Epithelial cell of esophagus (primary cell): ENCODE measurements at places on chromosomes 16 and 17.

GRCh38 chr17:75034236-75034908 lies 12.4 kb downstream of the ATP5PD start:
- DNase-seq: peak; percentile 88

GRCh38 chr17:62735044-62735651 lies 73.0 kb downstream of the MARCHF10 start:
- no peak for DNase-seq

GRCh38 chr17:51814521-51814920 lies 344.0 kb downstream of the CA10 start:
- DNase-seq: peak; percentile 13

- DNase-seq: no peak
Measured at GRCh38 chr16:79264237-79265109, 336.1 kb downstream of the MAF start.

DNA sequence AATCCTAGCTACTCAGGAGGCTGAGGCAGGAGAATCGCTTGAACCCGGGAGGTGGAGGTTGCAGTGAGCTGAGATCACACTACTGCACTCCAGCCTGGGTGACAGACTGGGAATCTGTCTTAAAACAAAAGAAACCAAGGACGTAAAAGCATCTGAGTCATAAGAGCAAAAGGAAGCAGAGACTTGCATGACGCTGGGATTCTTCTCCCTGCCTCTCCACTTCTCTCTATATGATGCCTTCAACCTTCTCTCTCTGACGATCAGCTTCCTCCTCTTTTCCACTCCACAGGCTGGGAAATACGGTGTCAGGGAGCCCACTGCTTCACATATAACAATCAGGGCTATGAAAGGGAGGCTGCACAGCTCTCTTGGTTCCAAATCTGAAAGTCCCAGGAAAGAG lies 43.2 kb upstream of the CCL1 start:
- DNase-seq: no peak

GRCh38 chr17:55149485-55149884 lies 115.3 kb upstream of the HLF start:
- no peak for DNase-seq

DNA sequence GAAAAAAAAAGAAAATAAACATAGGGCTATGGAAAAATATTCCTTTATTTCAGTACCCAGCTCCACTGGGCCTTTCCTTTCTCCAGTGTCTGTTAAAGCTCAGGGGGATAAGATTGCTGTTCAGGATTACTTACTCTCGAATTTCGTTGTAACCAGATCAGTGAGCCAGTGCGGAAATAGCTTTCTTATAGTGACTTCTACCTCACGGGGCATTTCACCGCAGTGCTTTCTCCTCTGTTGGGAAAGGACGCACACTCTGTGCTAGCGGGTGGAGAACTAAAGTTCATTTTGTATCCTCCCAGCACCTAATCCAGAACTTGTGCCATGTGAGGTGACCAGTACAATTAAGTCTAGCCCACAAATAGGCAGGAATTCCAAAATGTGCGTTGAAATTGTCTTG lies 38.3 kb downstream of the RPA1 start:
- no peak for DNase-seq

DNA sequence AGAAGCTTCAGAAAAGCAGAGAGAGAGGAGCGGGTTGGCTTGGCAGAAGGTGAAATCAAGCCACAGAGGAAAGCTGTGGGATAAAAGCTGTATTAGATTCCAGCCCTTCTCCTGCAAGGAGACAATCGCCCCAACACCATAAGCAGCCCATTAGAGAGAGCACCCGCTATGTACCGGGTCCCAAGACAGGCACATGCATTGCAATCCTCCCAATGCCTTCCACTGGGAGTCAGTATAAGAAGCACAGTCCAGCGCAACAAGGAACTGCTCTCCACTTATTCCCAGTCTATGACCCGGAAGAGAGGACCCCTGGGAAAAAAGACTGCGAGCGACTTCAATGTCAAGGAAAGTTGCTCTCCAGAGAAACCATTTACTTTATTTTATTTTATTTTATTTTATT lies 43.8 kb downstream of the NOG start:
- no peak for DNase-seq

- no peak for DNase-seq
Measured at GRCh38 chr17:8160741-8161221, 2.0 kb downstream of the VAMP2 start.

GRCh38 chr16:11144122-11144521 lies 111.9 kb downstream of the SOCS1 start:
- no peak for DNase-seq

DNA sequence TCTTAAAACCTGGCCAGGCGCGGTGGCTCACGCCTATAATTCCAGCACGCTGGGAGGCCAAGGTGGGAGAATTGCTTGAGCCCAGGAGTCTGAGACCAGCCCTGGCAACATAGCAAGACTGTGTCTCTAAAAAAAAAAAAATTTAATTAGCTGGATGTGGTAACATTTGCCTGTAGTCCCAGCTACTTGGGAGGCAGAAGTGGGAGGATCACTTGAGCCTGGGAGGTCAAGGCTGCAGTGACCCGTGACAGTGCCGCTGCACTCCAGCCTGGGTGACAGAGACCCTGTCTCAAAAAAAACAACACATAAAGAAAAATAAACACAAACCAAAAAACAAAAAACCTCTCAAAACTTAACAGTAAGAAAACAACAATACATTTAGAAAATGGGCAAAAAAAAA lies 106.3 kb downstream of the SMG6 start:
- DNase-seq: no peak

GRCh38 chr17:45430738-45431530 lies 1.7 kb downstream of the ARHGAP27 start:
- DNase-seq: peak; percentile 90

DNA sequence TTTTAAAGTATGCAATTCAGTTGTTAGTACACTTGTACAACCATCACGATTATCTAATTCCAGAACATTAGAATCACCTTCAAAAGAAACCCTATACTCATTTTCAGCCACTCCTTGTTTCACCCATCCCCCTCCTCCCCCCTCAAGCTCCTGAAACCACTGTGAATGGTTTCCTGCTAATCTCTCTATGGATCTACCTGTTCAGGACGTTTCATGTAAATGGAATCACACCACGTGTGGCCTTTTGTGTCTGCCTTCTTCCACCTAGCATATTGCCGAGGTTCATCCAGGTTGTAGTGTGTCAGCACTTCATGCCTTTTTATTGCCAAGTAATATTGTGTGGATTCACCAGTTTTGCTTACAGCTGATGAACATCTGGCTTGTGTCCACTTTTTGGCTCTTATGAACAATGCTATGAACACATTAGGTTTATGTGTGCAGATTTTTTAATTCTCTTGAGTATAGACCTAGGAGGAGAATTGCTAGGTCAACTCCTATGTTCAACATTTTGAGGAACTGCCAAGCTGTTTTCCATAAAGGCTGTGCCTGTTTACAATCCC lies 17.8 kb downstream of the EIF4A3 start:
- no peak for DNase-seq

DNA sequence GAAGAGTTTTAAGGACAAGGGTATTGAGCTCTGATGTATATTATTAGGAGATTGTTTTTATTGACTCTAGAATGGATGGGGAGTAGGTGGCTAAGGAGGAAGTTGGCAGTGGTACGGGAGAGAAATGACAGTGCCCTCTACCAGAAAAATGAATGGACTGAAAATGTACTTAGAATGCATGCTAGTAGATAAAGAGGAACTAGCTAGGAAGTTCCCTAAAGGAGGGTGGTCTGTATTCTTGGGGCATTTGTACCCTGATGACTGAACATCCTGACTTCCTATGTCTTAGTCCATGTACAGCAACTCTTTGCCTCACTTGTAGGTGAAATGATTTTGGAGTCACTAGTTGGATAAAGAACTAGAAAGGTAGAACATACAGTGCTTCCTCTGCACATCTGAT lies 581.5 kb upstream of the RBFOX1 start:
- no peak for DNase-seq

DNA sequence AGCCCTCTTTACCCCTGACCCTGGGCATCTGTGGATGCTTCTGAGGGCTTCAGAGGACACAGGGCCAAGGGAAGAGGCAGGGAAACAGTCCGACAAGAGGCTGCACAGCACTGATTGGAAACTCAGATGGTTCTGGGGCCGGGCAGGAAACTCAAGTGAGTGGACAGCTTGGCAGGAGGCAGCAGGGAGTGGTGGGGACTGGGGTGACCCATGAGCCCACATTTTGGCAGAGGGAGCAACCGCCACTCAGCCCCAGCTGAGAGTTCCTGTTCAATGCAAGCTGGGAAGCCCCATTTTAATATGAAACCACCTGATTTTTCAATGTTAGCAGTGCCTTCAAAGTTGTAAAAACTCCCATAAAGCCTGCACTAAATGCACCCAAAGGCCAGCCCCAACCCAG lies 1.5 kb upstream of the VASN start:
- DNase-seq: no peak

DNA sequence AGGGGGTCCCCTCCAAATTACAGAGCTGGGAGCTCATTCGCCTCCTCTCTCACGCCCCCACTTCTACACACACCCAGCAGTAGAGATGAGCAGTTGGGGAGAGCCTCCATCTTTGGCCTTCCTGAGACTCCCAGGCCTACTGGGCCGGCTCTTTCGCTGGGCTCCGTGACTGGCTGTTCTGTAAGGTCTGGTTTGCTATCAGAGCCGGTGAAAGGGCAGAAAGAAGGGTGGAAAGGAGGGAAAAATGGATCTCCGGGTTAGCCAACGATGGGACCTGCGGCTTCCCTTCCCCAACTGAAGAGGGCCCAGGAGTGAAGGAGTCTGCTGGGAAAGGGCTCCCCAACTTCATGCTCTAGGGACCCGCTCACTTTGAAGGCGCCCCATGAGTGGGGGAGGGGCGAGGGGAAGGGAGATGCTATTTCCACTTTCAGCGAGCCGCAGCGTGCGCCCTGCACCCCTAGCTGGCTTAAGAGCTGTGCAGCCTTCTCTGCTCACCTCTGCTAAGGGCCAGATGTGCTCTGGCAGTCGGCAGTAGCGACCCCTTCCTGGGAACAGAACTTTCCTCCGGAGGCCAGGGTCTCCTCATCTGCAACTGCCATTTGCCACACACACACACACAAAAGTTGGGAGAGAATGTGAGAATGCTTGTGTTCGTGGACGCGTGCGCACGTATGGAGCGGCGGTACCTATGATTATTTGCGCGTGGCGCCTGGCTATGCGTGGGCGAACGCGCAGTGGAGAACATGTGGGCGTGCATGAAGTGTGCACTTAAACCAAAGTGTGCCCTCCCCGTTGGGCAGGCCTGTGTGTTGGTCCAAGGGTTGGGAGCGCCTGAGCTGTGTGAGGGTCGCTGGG lies 2.9 kb upstream of the FOXF1 start:
- DNase-seq: no peak

DNA sequence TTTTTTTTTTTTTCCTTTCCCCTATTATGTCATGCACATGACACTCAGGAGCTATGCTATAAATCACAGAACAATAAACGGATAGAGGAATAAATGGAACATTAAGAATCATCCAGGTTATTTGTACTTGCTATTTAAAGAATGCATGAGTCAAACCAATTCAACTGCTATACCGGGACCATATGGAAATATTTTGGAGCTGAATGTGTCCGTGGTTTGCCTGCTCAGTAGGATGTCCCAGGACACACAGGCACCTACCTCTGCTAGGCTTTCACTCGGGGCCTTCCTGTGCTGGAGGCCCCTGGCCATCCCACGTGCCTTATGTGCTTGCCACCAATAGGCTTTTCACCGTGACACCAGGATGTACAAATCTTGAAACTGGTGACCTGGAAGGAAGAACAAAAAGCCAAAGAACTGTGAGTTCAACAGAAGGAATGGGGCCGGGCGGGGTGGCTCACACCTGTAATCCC lies 15.3 kb upstream of the SEC14L1 start:
- DNase-seq: peak; percentile 92

GRCh38 chr17:67628580-67629013 lies 89.1 kb upstream of the NOL11 start:
- DNase-seq: no peak

DNA sequence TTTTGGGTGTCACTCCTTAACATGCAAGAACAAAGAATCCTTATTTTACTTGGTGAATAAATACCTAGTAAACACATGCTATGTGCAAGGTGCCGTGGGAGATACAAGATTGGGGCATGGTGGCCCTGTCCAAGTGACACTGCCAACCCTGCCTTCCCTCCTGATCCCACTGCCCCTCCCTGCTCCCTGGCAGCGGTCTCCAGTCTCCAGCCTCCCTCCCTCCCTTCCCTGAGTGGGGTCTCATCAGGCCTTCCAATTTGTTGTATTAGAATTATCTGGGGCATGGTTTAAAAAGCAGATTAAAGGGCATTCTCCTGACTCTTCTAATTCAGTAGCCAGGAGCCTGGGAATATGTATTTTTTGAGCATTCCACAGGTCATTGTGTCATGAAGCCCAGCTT lies 12.5 kb upstream of the TMED6 start:
- DNase-seq: no peak

- DNase-seq: no peak
Measured at GRCh38 chr16:12920739-12921138, 19.3 kb downstream of the SHISA9 start.

DNA sequence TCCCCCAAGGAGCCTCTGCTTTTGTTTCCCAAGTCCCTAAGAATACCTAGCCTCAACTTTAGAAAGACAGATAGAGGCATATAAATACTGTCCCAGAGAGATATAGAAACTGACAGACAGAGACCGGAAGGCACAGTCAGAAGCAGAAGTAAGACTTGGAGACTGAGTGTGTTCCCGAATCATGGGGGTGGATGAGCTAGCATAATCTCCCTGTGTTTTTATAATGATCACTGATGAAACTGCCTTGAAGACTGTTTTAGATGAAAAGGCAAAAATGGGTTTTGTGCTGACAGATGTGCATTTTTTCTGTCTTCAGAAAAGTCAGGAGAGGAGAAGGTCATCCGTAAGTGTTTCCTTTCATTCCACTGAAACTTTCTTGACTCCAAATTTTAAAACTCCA lies 8.3 kb upstream of the PSMD3 start:
- no peak for DNase-seq

GRCh38 chr16:57377080-57377841 lies 5.0 kb downstream of the CX3CL1 start:
- DNase-seq: peak; percentile 52

GRCh38 chr17:77572065-77572601 lies 386.4 kb upstream of the TNRC6C start:
- DNase-seq: no peak

DNA sequence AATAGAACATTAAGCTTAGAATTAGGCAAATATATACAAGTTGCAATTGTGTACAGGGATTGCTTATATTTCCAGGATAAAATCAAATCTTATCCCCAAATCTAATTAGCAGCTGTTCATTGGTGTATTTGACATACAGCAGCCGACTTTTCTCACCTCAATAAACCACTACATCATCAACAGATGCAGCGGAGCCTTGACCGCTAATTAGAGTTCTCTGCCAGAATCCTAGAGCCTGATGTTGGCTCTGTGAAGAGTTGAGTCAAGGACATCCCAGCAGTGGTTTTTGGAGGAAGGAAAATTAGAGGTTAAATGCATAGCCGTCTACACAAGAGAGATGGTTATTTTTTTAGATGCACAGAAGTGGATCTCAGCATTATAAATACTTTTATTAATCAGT lies 221.9 kb upstream of the CACNG5 start:
- DNase-seq: no peak

DNA sequence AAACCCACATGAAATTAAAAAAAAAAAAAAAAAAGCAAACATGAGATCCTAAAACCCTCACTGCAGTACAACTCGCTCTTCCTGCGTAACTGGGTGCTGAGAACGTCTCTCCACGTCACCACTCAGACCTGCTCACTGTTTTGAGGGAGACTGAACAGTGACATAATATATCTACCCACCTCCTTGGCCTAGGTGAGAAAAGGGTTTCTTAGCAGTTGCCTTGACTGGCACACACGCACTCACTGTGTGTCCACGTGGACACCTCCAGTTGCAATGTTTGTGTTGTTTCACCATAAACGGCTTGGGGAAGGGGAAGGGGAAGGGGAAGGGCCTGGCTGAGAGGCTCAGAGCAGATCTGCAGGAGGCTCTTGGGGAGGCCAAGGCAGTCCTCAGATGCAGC lies 32.0 kb downstream of the FANCA start:
- DNase-seq: no peak
